ENCODE measurements at places on chromosomes 3 and 15.

DNA sequence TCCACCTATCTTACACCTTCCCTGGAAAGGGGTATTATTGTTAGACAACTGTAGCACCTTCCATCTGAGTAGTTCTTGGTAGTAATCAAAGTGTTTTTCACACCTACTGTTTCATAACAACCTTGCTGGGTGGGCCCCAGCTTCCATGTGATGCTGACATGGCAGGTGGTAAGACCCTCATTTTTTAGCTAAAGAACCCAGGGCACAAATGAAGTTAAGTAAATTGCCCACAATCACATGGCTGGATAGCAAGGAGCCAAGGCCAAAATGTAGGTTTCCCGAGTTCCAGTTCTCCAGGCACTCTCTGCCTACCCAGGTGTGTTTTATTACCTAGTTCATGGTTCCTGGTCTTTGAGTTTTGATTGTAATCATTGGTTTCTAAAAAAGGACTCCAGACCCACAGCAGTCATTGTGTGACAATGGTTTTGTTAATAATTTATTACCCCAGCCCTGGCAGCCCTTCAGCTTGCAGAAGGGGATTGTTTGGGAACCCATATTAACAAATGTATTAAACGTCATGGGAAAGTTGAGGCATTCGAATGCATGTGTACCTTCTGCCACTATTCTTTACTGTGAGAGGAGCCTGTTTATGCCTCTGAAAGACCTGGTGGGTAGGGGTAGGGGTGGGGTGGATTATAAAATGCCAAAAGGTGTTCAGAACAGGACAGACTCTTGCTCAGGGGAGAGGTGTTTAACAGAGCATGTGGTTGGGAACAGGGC lies 222.2 kb upstream of the BHLHE40 start:
- DNase-seq = no peak

DNA sequence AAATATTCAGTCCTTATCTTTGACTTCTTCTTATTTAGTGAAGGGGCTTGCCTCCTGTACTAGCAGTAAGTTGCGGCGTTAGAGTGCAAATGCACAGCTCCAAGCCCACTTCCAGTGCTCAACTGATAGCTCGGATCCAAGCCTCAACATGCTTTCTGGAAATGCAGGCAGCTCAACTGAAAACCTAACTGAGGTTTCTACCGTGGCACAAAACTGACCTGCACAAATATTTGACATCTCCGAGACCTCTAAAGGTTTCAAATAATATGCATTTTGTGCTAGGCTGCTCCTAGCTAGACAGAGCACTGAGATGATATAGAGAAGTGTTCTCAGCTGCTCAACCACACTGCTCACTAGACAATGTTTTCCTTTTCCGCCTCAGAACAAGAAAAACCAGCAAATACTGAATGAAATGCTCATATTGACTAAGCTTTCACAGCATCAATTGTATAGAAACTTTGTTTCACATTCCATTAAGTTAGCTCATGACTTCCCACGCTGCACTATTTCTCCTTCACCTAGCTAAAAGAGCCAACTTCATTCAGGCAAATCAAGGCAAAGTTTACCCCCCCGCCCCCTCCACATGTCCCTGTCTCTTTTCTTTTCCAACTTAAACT lies 822 bp downstream of the ZNF385D start:
- DNase-seq = no peak

DNA sequence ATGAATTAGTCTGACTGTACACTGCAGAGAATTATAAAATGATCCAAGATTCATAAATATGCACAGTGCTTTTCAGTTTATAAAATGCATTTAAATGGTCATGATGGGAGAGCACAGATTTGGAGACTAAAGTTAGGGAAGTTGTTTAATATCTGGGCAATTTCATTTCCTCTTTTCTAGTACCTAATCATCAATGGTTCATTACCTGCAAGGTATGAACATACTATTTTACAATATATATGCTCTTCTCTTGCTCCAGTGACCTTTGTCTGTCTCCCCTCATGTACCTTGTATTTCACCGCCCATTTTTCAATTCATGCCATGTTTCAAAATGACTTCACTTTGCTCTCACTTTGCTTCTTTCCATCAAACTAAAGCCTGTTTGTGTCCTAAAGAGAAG lies 114.5 kb downstream of the SUCNR1 start:
- DNase-seq = no peak

DNA sequence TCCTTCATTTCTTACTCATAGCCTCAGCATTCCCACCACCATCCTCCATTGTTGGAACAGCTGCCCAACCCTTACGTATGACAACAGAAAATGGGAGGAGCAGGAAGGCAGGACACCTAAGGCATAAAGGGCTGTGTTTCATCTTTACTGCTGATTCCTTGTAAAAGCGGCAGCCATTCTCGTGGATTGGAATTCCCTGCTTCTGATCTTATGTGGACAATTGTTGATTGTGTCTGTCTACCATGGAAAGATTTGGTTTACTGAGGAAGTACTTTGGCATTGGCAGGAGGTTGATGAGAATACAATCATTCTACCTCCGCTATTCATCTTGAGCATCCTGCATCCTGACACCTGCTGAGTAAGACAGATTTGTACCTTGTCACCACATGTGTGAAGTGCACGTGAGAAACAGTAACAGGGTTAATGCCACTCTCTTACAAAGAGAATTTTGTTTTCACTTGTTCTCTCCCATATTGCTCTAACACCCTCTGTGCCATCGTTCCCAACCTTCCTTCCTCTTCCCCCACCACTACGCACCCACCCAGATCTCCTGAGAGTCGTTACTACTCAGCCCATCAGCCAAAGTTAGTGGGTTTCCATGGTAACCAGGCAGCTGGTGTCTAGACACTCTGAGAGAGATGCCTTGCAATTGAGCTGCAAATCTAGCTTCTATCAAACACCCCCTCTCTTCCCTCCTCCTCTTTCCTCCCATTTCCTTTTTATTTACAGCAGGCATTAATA lies 75.7 kb downstream of the GAP43 start:
- no peak for DNase-seq

- DNase-seq = peak; percentile 41
These were observed 77.5 kb upstream of the IL12A start for GRCh38 chr3:159910991-159911663.

DNA sequence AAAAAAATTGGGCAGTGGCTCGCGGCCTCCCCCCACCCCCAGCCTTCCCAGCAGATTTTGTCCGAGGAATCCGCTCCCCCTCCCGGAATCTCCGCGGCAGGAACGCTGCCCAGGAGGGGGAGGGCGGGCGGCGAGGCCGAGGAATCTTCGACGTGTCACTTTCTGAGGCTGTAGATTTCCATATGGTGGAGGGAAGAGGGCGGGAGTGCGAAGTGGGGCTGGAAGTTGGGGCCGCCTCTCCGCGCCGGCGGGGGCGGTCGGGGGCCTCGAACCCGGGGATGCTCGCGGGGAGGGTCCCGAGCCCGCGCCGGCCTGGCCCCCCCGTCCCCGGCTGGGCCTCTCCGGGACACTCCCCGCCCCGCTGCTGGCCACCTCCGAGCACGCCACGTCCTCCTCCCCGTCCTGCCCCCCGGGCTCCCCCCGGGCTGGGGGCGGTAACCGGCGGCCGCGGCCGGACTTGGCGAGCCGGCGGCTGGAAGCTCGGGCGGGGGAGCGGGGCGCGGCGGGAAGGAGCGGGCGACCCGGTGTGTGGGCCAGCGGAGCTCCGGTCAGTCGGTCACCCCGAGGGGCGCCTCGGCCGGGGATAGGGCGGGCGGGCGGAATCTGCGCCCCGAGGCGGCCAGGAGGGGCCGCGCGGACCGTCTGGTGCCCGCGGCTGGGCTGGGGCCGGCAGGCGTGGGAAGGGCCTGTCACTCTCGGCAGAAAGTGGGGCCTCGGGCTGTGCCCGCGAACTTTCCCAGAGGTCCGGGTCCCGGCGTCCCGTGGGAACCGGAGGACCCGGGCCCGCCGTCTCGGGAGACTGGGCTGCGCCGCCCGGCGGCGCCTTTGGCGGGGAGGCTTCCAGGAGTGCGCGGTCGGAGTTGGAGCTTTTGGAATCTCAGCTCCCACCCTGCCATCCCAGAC lies 951 bp downstream of the FNDC3B start:
- peak; percentile 55 for DNase-seq

Measured in CD14-positive monocyte (primary cell).